ENCODE measurements at places on chromosomes 6 and 20.

GRCh38 chr20:48193627-48194425, 408.5 kb upstream of the SULF2 start:
- DNase-seq = no peak

DNA sequence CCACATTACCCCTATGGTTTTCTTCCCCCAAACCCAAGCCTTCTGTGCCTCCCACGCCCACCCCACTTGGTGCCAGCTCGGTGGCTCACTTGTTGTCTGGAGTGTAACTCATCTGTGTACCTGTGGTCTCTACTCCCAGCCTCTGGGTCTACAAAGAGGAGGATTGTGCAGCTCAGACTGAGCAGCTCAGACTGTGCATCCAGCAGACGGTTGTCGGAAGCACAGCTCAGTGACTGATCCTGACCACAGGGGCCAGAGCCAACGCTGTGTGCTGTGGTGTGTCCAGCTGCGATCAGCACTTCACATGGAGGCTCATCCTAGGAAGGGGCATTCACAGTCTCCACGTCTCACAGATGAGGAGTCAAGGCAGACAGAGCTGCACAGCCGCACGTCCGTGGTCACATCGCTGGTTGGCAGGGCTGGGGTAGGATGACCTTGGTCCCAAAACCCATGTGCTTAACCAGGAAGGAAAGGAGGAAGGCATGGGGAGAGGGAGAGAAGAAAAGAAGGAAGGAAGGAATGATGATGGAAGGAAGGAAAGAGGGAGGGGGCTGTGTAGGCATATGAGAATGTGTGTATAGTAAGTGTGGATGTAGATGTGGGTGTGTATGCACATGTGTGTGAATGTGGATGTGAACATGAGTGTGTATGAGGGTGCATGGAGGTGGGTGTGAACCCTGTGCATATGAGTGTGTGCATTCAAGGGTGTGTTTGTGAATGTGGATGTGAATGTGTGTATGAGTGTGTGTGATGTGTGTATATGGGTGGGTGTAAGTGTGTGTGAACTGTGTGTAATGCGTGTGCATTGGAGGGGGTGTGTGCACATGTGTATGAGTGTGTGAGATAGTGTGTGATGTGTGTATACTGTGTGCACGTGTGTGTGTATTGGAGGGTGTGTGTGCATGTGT, 28.2 kb upstream of the STX16 start:
- DNase-seq = no peak

DNA sequence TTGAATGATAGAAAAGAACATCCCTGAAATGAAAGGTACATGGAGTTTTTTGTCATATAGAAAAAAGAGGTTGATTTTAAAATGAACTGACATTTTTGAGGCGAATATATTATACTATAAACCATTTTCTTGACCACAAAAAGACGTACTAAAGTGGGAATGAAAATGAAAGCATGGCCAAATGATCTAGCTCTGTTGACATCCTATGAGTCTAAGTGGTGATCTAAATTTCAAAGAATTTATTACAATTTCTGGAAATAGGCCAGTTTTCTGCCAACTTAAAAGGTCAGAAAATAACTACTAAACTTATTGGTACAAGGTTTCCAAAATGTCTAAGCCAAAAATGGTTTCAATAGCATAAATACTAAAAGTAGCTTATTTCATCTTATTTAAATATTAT, 536.8 kb downstream of the EYS start:
- DNase-seq = no peak

- DNase-seq = no peak
These were observed 174.2 kb downstream of the TSHZ2 start for GRCh38 chr20:53146201-53146891.

- no peak for DNase-seq
These were observed 31.4 kb downstream of the ACSS2 start for GRCh38 chr20:34907616-34908469.

- no peak for DNase-seq
These were observed 37.9 kb upstream of the RFPL4B start for GRCh38 chr6:112309244-112309643.

Data from CD4-positive, alpha-beta T cell treated with Interleukin-12 subunit alpha and Interleukin-12 subunit beta, for 1 hour (primary cell).